ENCODE measurements at places on chromosomes 5 and 9.

DNA sequence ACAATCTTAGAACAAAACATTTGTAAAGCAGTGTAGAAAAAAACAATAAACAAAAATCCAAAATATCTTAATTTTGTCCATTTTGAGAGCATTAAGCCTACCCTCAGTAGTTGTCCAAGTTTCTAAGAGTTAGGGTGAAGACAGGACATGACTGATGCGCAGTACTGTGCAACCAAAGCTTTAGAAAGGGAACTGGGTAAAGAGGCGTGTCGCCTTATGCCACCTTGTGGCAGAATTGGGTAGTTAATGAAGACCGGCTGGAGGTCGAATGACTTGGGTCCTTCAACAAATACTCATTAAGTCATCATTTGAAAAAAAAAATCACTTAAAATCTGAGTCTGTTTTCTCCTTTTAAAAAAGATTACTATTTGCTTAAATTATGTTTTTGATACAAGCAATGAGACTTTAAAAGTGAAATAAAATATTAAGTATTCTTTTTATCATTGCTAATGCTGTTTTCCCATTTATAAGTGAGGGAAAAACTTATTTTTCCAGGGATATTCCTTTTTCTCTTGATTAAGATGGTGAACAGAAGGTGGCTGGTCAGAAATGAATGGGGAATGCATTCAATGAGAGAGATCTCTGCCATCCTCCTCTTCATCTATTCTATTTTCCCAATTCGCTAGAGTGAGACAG is 3.5 kb upstream of the RNF20 start:
- DNase-seq, result no peak

GRCh38 chr5:64921386-64921785 is 152.7 kb downstream of the CWC27 start:
- no peak for DNase-seq

DNA sequence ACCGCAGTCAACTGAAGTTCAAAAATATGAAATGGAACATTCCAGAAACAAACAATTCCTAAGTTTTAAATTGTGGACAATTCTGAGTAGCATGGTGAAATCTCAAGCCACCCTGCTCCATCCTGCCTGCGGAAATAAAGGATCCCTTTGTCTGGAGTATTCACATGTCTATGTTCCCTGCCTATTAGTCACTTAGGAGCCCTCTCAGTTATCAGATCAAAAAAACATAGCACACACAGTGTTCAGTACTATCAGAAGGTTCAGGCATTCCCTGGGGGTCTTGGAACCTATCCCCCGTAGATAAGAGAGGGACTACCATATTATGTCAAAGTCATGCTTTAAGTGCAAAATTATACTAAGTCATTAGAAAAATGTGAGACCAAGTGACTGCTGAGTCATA is 300.8 kb downstream of the SEMA5A start:
- DNase-seq, result no peak

DNA sequence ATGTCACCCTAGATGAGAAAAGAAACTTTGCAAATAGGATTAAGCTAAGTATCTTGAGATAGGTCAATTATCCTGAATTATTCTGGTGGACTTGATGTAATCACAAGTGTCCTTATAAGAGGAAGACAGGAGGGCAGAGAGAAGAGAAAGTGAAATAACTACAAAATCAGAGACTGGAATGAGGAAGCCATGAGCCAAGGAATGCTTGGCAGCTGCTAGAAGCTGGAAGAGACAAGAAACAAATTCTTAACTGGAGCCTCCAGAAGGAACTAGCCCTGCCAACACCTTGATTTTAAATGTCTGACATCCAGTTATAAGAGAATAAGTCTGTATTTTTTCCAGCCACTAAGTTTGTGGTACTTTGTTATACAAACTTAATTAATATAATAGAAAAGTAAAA is 480.0 kb downstream of the NR2F1-AS1 start:
- DNase-seq, result no peak

GRCh38 chr5:61450493-61451279 is 118.6 kb downstream of the ZSWIM6 start:
- DNase-seq, result no peak

DNA sequence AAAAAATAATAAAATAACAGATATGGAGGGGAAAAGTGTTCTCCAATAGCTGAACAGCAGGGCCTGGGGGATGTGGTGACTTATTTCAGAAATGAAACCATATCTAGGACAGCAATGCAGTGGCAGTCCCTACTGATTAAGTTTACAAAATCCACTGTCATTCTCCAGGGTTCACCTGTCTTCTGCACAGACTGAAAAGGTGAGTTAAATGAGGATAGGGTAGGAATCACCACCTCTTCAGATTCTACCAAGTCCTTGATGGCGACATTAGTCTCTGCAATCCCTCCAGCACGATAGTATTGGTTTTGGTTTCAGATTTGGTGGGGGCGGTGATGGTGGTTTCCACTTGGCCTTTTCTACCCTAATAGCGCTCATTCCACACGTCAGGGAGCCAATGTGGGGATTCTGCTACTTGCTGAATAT is 32.3 kb upstream of the NPM1 start:
- no peak for DNase-seq

DNA sequence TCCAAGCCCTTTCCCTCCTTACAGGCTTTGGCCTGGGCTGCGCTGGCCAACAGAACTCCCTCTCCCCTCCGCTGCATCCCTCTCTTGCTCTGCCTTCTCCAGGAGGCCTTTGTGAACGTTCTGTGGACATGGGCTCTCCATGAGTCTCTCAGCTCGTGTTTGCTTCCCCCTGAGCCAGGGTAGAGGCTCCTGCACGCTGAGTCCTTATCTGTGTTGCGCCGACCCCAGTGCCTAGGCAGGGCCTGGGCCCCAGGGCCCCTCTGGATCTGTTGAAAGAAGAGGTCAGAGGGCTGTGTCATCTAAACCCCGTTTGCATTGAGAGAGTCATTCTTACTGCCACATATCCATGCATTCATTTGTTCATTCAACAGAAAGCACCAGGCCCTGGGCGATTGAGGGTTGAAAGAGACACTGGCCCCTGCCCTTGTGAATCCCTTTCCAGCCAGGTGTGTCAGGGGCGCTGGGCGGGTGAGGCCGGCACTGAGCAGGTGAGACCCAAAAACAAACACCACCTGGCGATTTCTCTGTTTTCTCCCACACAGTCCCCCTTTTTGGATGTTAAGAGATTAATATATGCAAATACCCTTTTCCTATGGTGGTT is 111.2 kb upstream of the IER5L start:
- peak; percentile 17 for DNase-seq

DNA sequence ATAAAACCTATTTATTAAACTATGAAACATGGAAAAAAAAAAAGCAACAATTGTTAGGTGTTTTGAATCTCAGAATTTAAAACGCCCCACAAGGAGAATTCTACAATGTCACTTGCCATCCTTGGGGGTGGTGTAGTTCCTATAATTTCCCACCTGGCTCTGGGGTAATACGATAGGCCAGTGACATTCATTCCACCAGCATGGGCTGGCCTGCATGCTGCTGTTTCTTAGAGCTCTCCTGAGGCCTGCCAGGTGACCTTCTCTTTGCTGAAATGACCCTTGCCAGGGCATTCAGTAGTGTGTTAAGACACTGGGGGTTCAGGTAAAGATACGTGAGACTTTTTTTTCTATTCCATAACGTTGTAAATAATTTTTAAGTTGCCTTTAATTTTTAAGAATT is 10.0 kb upstream of the ARHGEF28 start:
- no peak for DNase-seq

DNA sequence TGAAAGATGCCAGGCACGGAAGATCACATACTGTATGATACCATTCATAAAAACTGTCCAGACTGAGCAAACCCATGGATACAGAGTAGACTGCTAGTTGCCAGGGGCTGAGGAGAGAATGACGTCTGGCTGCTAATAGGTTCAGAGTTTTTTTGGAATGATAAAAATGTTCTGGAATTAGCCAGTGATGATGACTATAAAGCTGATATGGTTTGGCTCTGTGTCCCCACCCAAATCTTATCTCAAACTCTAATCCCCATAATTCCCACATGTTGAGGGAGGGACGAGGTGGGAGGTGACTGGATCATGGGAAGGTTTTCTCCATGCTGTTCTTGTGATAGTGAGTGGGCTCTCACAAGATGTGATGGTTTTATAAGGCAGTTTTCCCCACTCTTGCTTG is 37.4 kb downstream of the CAMSAP1 start:
- no peak for DNase-seq

Data from omental fat pad (tissue), 4 donors.